ENCODE measurements at places on chromosomes 5 and 9.

GRCh38 chr5:170296935-170297588 is 515 bp downstream of the LCP2 start:
- DNase-seq: no peak

DNA sequence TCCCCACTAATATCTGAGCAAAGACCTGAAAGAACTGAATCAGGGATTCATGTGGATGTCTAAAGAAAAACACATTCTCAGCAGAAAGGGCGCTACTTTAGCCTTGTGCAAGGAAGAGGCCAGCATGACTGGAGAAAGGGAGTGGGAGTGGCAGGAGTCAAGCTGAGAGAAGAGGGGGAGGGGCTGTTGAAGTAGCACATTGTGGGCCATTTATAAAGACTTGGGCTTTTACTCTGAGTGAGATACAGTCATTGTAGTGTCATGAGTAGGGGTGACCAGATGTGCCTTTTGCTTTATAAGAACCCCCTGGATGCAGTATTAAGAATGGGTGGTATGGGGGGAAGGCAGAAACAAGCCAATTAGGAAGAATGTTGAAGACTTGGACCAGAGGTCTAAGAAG is 452.8 kb downstream of the ENC1 start:
- DNase-seq: no peak

DNA sequence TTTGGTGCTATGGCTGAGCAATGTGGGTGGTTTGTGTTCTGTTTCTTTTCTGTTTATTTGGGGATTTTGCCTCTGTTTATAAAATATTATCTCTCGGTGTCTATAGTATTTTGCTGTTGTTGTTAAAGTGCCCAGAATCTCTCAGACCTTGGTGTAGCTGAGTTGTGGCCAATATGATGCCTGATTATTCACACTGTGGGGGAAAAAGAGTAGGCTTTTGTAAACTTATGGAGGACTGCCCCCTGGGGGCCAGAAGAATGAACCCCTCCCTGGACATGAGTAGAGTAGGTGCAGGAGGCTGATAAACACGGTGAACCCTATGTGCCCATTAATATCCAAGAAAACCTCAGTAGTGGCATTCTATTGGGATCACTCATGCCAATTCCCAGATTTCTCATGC is 49.0 kb upstream of the DPYSL3 start:
- no peak for DNase-seq

- no peak for DNase-seq
Measured at GRCh38 chr5:42721484-42721883, 35.1 kb upstream of the CCDC152 start.

GRCh38 chr5:123080215-123080614 is 8.8 kb upstream of the PRDM6 start:
- no peak for DNase-seq

DNA sequence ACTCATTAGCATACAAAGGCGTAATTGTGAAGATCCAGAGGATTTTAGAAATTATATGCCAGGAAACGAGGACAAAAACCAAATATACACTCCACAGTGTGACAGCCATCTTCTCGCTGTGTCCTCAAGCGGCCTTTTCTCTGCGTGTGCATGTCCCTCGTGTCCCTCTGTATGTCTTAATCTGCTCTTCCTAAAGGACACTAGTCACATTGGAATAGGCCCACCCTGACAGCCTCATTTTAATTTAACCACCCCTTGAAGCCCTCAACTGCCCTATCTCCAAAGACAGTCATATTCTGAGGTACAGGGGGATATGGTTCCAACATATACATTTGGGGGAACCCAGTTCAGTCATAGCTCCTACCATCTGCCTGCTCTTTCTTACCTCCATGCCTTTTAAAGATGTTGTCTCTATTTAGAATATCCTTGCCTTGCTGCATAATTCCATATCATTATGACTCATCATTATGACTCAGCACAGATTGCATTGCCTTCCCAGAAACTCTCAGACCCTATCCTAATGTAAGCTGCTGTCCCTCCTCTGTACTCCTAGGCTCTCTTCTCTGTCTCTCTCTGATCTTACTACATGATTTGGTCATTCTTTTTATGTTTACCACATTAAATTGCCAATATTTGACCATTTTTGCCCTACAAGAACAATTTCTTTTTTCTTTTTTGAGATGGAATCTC is 210.9 kb downstream of the AOPEP start:
- DNase-seq: no peak

GRCh38 chr5:138737494-138738265 is 15.5 kb upstream of the CTNNA1 start:
- no peak for DNase-seq

DNA sequence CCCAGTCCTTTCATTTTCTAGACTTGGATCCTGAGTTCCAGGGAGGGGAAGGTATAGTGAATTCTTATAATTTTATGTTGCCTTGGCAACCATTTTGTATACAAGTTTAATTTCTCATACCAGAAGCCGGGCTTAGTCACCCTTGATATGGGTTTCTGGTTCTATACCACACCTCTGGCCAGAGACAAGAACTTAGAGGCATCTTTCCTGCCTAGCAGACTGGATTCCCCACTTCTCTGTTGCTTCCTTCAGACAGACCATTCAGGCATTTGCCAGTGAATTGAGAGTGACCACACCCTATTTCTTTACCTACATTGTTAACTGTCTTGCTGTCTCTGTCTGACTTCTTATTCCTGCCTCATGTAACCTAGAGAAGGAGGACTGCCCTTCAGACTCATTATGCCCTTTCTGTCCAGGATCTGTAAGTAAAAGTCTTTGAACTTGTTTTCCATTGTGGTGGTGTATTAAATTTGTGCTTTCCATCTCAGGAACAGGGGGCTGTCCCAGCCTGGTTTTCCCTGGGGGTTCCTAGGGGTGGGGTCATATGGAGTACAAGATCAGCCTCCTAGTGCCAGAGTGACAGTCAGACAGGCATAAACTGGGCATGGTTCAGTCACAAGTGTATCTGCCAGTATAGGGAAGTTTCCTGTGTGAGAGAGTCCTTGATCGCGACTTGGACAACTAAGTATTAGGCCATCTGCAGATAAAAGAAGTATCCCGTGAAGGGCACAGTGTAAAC is 27.4 kb downstream of the TNFSF8 start:
- no peak for DNase-seq

DNA sequence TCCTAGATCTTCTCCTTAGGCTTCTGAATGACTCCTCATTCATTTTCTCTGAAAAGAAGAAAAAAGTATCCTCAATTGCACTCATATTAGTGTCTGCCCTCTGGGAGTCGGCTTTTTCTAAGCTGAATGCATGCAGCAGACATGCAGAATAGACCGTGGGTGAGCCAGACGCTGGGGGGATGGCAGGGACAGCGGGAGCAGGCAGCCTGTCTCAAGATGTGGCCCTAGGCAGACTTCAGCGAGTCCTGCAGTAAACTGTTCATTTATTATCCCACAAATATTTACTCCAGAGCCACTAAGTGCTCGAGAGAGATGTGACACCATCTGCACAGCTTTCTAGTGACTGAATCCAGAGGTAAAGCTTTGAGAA is 164.9 kb upstream of the RAI14 start:
- DNase-seq: no peak

DNA sequence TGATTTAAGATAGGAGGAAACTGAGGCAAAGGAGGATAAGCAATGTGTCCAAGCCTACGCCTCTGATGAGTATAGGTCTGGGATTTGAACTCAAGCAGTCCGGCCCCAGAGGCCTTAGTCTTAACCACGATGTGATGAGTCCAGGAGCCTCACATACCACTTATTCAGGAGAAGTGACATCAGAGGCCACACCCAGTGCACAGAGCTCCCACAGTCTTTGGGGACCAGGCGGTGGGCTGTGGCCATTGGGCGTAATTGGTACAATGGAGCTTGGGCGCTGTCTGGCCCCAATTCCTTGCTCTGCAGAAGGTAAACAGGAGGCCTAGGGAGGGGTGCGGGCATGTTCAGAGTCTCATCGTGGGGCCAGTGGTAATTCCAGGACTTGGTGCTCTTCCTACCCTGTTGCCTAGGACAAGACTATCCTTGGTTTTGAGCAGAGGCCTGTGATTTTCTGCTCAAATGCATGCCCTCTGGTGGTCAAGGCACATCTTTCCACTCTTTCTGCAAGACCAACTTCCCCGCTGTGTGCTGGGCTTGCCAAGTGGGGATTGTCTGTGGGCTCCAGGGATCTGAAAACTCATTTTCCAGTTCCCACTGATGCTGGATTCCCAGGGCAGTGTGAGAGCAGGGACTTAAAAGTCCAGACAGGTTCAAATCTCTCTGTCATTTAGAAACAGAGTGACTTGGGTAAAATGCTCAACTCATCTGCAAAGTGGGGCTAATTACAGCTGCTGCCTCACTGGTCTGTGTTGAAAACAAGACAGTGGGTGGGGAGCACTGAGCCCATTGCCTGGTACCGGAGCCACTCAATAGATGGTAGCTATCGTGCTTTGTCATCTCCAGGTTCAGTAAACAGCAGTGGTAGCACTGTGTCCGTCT is 15.8 kb downstream of the NDST1 start:
- no peak for DNase-seq

GRCh38 chr9:133455936-133456335 is 3.8 kb upstream of the CACFD1 start:
- DNase-seq: no peak

All from right renal pelvis (tissue), 4 donors.